Activated T-helper 1 cell treated with anti-CD3 and anti-CD28 coated beads, Interleukin-2, amount 50 U/mL, for 16 hours (primary cell): ENCODE measurements at places on chromosomes 5 and 9.

DNA sequence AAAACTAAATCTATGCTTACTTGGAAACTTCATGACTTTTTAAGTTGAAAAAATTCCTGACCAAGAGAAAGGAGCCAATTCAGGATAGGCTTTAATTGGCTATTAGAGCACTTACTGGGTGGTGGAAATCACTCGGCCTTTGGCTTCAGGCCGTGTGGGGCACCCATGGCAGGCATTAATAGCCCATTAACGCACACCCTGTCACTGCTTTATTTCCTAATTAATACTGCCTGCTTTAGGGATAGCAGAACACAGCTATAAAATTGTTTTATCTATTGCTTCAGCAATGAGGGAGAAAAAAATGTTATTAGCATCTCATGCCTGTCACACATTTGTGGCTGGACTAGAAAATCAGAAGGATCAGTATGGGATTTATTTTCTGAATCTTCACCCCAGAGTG is 58.1 kb downstream of the PSAT1 start:
- DNase-seq = no peak

DNA sequence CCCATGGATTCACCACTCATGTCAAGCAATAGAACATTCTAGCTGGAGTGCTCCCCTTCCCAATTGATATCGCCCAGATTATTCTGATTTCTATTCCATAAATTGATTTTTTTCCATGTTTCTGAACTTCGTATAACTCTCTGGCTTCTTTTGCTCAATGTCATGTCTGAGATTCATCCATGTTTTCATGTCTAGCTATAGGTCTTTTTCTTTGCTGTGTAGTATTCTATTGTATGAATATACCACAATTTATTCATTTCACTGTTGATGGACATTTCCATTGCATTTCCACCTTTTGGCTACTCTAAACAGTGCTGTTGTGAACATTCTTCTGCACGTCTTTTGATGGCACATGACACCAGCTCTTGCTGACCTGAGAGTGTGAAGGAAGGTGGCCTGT is 19.6 kb downstream of the PTPA start:
- DNase-seq = no peak

DNA sequence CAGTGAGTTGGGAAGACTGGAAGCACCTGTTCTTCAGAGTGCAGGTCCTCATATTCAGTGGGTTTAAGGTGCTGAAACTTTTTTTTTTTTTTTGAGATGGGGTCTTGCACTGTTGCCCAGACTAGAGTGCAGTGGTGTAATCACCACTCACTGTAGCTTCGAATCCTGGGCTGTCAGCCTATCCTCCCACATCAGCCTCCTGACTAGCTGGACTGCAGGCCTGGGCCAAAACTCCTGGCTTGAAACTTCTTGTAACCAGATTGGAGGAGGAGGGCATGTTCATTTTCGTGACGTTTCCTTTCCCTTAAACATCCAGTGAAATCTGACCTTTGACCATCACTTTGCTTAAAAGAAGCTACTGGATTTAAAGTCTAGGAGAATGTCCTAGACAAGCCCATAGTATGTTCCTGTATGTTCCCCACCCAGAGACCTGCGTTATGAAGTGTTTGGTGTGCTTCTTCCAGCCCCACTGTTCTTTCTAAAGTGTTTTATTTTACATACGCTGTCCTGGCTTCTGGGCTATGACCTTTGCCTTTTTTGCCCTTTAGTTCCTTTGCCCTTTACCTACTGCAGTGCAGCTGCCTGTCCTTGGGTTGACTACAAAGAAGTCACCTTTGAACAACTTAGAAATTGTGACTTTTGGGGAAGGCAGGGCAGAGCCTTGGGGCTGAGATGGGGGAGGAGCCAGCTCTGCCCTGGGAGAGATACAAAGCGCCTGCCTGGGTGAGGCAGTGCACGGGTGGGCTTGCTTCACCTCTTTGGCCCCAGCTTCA is 18.4 kb downstream of the TENT4A start:
- DNase-seq = no peak

DNA sequence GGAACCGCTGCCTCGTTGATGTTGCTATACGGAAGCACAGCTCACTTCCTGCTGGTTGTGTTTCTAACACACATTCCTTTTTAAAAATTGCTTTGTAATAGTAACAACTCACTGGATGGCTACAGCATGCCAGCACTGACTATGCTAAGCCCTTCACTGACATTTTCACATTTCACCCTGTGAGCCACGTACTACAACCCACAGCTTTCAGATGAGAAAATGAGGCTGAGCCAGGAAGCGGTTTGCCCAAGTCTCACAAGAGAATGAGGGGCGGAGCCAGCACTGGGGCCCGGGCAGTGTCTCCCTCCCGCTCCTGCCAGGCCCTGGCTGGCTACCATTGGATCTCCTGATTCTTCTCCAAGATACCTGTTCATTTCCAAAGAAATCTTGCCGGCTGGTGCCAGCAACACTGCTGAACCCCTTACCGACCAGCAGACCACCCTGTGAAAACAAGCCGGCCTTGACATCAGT is 38.3 kb downstream of the FAM78A start:
- peak; percentile 67 for DNase-seq

DNA sequence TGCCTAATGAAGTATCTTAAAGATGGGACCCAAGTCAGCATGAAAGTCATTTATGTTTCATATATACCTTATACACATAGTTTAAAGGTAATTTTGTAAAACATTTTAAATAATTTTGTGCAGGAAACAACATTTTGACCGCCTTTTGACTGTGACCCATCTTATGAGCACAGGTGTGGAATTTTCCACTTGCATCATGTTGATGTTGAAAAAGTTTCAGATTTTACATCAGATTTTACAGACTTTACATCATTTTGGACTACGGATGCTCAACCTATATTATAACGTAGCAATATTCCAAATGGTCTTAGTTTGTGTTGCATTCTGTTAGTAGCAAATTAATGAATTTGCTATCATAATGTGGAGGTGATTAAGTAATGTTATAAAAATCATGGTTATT is 21.7 kb upstream of the FAM120AOS start:
- DNase-seq = no peak

- no peak for DNase-seq
Measured at GRCh38 chr5:154986151-154986550, 27.4 kb upstream of the KIF4B start.

- no peak for DNase-seq
Measured at GRCh38 chr9:69637193-69637816, 34.9 kb downstream of the APBA1 start.

- no peak for DNase-seq
Measured at GRCh38 chr5:9388941-9389674, 156.8 kb downstream of the SEMA5A start.

GRCh38 chr5:32589942-32590869 is 4.8 kb downstream of the SUB1 start:
- DNase-seq = no peak

DNA sequence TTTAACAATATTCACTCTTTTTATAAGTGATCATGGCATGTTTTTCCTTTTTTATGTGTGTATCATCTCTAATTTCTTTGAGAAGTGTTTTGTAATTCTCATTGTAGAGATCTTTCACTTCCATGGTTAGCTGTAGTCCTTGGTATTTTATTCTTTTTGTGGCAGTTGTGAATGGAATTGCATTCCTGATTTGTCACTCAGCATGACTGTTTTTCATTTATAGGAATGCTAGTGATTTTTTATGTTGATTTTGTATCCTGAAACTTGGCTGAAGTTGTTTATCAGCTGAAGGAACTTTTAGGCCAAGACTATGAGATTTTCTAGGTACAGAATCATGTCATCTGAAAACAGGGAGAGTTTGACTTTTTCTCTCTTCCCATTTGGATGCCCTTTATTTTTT is 13.1 kb upstream of the SPINK13 start:
- DNase-seq = no peak

DNA sequence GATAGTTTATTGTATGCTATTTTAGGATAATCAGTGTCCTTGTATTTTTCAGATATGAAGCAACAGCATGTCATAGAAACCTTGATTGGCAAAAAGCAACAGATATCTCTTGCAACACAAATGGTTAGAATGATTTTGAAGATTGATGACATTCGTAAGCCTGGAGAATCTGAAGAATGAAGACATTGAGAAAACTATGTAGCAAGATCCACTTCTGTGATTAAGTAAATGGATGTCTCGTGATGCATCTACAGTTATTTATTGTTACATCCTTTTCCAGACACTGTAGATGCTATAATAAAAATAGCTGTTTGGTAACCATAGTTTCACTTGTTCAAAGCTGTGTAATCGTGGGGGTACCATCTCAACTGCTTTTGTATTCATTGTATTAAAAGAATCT is 14.5 kb downstream of the CCT5 start:
- DNase-seq = no peak

GRCh38 chr5:40796487-40796889 is 1.7 kb downstream of the PRKAA1 start:
- DNase-seq = no peak

GRCh38 chr5:76016258-76016657 is 66.9 kb upstream of the SV2C start:
- DNase-seq = no peak

DNA sequence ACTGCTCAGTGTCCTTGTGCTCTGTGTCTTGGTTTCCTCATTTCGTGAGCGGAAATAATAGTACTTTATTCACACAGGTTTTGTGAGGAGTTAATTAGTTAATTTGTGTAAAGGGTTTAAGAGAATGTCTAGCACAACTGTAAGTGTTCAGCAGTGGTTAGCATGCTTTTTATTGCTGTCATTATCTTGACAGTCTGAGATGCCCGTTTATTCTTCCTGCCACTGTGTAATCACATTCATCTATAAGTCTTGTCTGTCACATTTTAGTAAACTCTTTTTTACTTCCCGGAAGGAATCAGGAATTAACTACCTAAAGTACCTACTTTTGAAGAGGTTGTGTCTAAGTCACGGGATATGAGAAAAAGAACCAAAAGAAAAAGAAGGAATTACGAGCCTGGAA is 38.0 kb downstream of the IQGAP2 start:
- no peak for DNase-seq

- no peak for DNase-seq
Measured at GRCh38 chr9:17130291-17130690, 4.5 kb upstream of the CNTLN start.

DNA sequence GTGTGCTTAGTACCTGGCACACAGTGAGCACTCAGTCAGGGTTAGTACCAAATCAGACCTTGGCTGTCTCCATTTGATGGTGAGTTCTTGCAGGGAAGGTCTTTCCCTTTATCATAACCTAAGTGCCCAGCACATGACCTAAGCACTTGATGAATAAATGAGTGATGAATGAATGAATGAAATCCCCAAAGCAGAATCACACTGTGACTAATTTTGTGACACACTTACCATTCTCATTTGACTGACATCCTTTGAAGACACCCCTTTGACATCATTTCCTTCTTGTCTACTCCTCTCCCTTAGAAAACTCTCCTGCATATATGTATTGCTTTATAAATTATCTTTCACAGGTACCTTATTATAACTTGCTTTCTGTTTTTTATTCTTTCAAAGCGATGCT is 130.2 kb upstream of the ELL2 start:
- DNase-seq = no peak

- no peak for DNase-seq
Measured at GRCh38 chr9:114592356-114592755, 4.8 kb downstream of the ATP6V1G1 start.

DNA sequence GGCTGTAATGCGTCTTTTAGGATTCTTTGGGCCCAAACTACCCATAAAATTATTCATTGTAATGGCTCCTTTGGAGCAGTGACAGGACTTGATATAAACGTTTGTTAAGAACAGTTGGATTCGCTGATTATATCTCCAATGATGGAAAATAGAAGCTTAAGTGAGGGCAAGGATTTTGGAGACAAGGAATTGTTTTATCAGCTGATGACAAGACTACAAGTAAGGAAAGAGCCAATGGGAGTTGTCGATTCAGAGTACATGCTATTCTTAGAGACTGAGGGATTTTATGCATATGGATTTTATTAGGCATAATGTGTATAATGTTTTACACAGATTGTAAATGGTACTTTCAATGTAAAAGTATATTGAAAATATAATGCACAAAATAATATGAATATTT is 425.5 kb upstream of the RIOK2 start:
- DNase-seq = no peak

- no peak for DNase-seq
Measured at GRCh38 chr5:14956423-14957046, 85.0 kb upstream of the ANKH start.

DNA sequence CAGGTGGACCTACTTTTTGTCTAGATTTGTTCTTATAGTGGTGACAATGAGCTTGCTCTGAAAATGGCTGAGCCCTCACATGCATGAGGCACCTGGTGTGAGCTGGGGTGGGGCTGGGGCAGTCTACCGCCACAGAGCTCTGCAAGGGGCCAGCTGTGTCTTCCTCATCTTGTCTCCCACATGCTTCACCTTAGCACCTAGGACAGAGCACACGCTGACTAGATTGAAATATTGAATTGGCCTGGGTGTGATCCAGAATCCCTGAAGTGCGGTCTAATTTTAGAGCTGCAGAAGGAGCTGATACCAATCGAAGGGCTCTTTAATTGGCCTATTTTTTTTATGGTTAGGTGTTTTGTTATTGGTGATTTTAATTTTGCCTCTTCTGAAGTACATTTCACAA is 126.1 kb upstream of the NFIB start:
- no peak for DNase-seq

- no peak for DNase-seq
Measured at GRCh38 chr9:114282507-114282906, 40.4 kb upstream of the ORM1 start.

GRCh38 chr9:95116002-95116807 is 201.3 kb downstream of the FANCC start:
- no peak for DNase-seq
